T-helper 9 cell (primary cell): ENCODE measurements at places on chromosomes 6 and 20.
A peak's percentile ranks its signal among the peaks of the same experiment; 100 is the strongest.

DNA sequence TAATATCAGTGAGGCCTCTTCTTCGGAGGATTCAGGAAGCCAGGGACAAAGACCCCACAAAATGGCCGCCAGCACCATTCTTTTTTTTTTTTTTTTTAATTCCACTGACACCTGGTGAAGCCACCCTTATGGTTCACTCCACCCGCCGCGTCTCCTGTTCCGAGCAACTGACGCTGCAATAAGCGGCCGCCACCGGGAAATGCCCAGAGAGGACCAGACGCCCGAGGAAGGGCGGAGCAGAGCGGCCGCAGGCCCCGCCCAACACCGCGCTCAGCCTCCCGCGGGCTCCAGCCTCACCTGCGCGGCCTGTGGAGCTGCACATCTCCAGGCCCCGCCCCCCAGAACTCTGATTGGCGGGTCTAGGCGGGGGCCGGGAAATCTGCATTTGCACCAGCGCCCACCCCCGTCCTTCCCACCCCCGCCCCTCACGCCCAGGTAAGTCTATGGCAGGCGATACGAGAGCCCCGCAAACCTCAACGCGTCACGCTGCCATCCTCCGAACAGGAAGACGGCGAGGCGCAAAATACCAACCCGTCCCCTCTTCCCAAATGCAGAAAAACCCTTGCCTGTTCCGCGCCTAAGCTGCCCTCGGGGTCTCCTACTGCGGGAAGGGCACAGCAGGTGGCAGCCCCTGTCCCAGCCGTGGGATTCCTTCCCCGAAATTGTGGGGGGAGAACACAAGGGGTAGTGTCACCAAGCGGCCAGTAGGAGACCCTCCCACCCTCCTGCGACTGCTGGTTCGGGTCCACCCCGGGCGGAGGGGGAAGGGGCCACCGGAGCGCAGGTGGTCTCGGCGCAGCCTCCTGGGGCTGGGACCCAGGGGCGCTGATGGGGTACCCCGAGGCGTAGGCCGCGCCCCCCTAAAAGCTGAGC, 960 bp downstream of the ATP9A start:
- DNase-seq: no peak

DNA sequence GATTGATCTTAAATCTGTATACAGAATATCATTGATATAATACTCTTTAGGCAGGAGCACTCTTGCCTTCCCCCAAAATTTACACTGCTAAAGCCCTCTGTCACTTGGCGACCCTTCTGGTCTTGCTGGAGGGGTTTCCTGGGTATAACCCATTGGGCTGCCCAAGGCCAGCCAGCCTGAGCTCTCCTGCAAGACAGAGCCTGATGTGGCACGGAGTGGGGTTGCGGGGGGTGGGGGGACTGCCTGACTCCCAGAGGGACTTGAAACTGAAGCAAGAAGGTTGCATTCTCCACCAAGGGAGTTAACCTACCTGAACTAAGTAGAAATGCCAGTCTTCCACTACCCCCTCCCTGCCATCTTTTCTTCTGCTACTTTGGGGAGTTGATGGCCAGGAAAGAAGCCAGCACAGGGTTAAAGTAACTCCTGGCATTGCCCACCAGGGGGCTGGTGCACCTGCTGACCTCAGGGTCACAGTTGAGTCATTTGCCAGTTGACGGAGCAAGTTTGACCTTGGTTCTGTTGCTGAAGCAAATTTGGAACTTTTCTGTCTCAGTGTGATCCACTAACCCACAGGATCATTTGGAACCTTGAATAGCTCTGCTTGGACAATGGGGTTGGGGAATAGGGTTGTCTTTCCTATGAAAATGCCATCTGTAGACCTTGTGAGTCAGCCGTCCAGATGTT, 79.4 kb downstream of the ASXL1 start:
- no peak for DNase-seq

DNA sequence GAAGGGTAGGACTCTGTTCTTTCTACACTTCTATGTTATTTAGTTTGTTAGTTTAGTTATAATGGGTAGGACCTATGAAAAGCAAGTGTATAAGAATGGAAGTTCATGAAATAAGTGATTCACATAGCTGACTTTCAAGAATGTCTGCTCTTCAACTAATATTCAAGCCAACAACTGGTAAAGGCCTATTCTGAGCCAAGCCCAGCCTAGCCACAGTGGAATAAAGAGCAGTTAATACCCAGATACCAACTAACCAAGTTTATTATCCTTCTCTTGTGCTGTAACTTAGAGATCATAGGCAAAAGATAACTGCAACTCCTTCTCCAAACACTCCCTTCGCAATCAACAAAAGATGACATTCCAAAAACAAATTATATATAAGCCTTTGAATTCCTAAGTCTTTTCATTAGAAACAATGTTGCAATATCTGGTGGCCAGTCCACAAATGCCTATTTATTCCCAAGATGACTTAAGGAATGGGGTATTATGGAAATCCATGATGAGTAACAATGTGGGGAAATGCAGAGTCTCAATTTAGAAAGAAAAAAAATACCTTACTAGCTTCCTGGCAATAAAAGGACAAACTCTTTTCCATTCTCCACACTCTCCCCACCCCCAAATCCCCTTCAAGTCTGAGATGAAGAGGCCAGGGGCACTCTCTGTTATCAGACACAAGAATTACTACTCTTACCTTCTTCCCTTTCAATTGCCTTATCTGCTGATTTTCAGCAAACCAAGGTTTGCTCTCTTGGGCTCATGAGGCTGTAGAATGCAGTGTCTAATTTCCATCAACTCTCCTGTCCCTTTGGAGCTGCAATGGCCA, 27.4 kb downstream of the BTBD9 start:
- no peak for DNase-seq

DNA sequence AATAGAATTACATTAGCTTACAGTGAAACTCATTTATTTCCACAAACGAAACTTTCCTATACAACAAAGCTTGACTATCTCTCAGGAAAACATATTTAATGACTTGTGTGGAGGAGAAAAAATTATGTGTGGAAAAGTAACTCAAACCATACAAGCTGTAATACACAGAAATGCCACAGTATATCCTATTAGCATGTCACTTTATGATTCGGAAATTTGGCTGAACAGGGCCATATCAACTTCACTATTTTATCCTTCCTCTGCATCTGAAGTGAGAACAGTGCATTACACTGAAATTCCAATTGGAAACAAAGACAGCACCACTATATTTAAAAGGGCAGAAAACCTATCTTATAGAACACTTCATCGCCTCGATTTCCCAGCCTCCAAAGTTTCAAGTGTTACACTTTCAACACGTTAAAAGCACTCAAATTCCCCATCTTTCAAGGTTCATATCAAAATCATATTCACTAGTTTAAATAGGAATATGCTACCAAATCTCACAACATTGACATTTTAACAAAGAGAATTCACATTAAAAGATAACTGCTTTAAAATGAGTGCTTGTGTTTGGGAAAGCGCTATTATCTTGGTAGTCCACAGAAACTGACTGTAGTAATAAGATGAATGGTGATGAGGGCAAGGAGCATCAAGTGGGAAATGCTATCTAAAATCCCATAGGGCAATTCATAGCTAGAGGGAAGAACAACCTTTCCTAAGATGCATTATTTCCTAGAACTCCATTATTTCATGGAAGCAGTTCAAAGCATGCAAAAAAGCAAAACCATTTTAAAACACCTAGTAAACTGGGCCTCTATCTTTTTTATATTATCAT, 1.8 kb downstream of the REV3L start:
- no peak for DNase-seq

DNA sequence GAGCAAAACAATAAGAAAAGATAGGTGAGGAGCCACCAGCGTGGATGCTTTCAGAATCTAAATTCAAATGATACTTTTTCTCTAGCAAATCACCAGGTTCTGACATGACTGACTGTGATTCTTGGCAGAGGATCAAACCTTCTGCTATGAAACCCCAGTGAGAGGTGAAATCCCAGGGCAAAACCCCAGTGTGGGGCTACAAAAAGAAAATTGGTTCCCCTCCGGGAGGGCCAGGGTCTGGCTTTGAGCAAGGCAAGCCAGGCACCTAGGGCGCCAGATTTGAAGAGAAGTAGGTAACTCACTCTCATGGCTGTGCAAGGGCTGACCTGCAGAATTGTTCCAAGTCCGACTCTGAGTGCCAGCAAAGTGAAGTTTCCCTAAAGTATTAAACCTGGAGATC, 20.2 kb upstream of the RALGAPA2 start:
- no peak for DNase-seq

GRCh38 chr6:39608652-39609345, 116.4 kb downstream of the KIF6 start:
- no peak for DNase-seq

DNA sequence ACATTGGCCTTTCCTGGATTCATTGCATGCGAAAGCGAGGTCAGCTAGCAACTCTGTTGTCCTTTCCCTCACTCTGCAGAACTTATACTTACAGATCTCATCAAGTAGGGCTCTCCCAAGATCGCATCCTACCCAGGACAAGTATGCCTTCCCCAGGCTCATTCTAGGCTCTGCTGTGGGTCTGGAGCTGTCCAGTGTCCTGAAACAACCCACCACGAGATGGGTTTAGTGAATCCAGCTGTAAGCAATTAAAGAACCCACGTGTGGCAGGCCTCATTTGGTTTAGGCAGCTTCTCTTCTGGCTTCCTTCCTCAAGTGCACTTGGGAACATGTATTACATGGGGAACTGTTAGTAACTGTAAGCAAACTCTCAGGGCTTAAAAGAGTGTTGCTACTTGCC, 406.5 kb upstream of the CHD6 start:
- no peak for DNase-seq

DNA sequence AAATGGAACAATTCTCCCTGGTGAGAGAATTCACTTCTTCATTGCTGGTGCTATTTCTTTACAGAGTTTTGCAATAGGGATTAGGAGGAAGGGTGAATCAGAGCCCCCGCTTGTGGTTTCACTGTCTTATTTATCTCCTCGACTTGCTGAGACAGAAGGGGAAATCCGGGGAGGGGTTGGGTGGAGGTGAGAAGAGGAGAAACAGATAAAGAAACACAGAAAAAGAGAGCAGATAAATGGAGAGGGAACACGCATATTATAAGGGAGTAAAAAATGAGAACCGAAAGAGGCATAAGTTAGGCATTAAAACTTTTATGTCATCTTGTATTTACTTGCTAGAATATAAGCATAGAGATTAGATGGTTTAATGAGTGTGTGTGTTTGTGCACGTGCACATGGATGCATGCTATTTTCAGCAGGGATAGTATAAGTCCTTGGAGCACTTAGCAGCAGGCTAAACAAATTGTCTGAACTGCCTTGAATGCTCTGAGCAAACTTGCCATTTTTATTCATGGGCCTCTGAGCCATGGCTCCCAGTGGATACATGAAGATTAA, 105.0 kb downstream of the OLIG3 start:
- DNase-seq: peak; percentile 47

DNA sequence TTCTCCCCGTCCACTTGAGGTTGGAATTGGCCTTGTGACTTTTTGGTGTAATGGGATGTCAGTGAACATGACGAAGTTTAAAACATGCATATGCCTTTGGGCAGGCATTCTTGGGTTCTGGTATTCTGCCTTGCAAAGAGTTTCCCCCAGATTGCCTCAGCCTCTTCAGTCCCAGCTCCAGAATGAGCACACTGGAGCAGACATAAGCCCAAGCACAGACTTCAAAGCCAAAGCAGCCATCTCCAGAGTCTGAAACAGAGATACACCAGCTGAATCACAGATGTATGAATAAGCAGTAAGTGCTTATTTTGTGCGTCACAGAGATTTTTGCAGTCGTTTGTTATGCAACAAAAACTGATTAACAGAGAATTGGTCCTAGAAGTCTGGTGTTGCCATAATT, 546.0 kb downstream of the FRK start:
- no peak for DNase-seq

DNA sequence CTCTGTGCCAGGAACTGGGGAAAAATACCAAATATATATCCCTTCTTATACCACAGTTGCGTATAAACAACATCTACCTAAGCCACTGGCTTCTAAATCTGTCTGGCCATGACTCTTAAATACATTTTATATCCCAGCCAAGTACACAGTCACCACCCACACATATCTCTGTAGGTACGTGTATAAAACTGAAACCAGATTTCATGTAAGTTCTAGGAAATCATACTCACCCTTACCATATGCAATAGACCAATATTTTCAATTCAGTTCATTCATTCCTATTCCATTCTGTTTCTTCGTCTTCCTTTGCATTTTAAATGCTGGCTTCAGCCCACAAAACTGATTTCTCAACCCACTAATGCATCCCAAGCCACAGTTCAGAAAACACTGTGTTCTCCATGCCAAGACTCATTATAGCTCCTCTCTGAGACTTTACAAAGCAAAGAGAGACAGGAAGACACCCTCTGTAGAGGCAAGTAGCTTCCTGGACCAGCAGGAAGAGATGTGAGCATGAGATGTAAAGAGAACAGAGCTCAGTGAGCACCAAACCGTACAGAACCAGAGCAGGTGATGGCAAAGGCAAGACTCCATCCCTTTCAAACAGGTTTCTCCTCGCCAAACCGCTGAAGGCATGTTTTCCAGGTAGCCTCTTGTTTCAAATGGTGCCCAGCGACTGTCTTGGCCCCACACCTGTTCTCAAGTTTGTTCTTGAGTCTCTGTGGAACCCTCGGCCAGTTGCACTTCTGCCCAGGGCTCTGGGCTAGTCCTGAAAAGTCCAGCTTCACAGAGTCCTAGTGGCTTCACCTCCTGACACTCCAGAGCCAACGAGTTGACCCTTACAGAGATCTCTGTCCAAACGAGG, 18.7 kb downstream of the FAM50B start:
- no peak for DNase-seq

GRCh38 chr20:6395695-6396094, 272.9 kb upstream of the FERMT1 start:
- DNase-seq: no peak

DNA sequence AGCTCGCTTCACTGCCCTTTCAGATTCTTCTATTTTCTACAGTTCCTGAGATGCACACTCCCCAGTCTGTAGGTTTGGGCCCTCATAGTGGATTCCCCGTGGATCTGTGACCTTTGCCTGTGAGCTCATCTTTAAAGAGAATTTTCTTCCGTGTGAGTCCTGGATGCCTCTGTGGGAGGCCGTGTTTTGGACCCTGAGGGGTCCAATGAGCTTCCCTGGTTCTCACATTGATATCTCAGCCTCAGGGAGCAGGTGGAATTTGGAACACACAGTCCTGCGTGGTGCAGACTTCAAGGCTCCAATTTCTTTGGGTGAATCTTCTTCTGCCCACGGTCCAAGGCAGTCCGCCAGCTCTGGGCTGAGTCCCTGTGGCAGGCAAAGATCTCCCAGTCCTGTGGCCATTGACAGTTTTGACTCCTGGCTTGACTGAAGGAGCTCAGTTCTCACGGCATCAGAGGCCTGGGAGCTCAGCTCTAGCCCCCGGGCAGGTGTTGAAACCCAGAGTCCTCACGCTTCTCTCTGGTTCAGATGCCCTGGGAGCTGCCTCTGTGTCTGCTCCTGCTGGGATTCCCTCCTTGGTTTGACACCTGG, 61.0 kb downstream of the PSMG4 start:
- DNase-seq: no peak

DNA sequence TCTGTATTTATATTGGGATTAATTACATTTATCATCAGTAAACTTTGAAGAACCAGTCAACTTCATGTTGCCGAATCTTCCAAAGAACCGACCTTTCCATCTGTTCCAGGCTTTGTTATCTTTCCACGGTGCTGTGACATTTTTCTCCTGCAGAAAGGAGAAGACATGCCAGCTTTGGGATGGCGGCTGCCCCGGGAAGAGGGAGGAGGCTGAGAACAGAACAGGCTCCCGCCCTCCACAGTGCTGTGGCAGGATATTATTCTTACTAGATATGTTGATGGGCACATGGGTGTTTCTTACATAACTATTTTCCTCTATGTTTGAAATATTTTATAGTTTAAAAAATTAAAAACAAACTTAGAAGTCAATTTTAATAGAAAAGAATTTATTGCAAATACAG, 44.9 kb downstream of the GINS1 start:
- no peak for DNase-seq
